ENCODE measurements at places on chromosomes 7 and 10.

- DNase-seq, result no peak
Measured at GRCh38 chr10:118950190-118950680, 79.3 kb upstream of the NANOS1 start.

DNA sequence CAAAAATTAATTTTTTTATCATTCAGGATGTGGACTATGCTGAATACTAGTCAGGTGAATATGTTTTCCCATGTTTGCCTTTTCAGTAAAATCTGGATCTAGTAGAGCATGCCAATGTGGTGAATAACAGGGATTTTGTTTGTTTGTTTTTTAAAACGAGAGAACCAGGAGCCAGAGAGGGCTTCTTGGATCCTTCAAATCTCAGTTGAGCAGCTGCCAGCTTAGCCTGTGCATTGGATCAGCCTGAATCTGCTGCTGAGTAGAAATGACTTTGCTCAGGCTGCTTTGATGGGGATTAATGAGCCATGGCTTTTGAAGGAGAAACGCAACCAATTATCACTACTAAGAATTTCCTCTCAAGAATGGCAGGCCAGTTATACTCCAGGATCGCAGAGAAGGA, 493.8 kb downstream of the ARL4A start:
- DNase-seq, result peak; percentile 81

DNA sequence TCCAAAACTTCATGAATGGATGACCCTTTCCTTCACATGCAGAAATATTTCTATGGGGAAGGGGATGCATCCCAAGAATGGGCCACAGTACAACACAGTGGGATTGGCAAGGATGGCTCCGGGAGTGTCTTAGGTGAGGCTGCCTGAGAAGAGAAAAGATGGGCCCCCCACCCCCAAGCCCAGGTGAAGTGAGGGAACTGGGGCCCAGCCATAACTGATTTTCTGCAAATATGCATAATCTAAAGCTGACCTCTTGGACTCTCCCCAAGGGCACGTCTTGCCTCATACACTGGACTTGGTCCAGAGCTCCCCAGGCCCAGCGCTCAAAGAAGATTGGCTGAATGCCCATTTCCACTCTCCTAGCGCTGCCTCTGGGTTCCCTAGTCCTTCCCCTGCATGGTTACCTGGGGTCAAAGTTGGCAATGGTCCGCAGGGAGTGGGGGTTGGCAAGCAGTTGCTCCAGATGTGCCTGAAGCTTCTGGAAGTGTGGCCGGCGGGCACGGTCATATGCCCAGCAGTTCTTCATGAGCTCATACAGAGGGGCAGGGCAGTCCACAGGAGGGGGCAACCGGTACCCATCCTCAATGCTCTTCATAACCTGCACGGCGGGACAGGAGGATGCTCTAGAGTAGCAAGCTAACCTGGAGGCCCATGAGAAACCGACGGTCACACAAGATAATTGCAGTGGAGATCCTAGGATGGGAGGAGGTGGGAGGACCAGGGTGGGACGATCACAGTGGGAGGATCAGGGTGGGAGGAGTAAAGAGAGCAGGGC, 12.3 kb downstream of the ZYX start:
- DNase-seq, result no peak

DNA sequence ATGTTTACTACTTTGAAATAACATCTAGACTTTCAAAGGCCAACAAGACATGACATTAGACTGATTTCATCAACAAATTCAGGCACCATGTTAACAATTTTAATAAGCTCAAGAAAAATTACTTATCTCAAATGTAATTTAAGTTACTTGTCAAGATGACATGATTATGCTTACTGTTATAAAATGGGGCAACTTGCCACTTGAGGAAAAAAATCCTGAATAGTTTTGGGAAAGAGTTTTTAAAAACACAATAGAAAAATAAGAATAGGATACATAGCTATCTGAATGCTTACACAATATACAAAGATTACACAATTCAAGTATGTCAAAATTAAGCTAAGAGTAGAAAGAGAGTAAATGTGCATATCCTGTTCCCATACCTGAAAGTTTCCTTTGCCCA, 85.4 kb downstream of the RNF32 start:
- no peak for DNase-seq

- no peak for DNase-seq
Measured at GRCh38 chr7:375901-376305, 85.9 kb downstream of the FOXL3 start.

- peak; percentile 93 for DNase-seq
Measured at GRCh38 chr7:83096065-83096580, 66.6 kb downstream of the PCLO start.

GRCh38 chr10:49414496-49414895, 18.6 kb upstream of the DRGX start:
- DNase-seq, result no peak

DNA sequence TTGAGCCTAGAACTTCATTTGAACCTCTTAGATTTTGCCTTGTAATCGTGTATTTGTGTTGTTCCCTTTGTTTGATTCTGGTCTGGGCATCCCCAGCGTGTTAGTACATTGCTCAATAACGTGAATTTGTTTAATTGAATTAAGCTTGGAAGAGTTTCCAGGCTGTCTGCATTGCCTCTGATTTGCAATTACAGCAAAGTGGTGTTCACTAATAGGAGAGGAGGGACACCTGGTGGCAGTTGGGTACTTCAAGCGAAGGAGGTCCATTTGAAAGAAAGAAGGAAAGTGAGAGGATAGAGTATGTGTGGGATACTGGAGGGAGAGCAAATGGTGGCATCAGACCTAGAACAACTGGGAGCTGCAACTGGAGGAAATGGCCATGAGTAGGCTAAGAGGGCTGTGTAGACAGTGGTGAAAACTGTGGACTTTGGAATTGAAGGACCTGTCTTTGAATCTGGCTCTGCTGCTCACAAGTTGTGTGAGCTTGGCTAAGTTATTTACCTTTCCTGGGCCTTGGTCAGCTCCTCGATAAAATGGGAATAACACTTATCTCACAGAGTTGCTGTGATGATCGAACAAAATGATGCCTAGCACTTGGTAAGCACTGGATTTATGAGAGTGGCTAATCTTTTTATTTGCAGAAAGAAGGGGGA, 15.1 kb downstream of the LSMEM1 start:
- DNase-seq, result peak; percentile 56

- DNase-seq, result no peak
Measured at GRCh38 chr10:49349390-49349789, 46.5 kb downstream of the DRGX start.

DNA sequence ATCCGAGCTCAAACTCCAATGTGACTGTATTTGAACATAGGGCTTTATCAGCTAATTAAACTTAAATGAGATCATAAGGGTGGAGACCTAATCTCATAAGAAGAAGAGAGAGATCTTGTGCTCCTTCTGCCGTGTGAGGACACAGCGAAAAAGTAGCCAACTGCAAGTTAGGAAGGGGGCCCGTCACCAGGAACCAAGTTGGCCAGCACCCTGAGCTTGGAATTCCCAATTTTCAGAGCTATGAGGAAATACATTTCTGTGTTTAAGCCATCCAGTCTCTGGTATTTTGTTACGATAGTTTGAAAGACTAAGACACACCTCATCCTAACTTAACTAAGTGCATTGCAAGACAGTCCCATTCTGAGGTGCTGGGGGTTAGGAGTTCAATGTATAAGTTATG, 14.1 kb upstream of the WDR86 start:
- no peak for DNase-seq

GRCh38 chr10:113453351-113453750, 99.5 kb upstream of the HABP2 start:
- DNase-seq, result peak; percentile 99

GRCh38 chr7:132713893-132714292, 137.6 kb upstream of the PLXNA4 start:
- DNase-seq, result no peak

DNA sequence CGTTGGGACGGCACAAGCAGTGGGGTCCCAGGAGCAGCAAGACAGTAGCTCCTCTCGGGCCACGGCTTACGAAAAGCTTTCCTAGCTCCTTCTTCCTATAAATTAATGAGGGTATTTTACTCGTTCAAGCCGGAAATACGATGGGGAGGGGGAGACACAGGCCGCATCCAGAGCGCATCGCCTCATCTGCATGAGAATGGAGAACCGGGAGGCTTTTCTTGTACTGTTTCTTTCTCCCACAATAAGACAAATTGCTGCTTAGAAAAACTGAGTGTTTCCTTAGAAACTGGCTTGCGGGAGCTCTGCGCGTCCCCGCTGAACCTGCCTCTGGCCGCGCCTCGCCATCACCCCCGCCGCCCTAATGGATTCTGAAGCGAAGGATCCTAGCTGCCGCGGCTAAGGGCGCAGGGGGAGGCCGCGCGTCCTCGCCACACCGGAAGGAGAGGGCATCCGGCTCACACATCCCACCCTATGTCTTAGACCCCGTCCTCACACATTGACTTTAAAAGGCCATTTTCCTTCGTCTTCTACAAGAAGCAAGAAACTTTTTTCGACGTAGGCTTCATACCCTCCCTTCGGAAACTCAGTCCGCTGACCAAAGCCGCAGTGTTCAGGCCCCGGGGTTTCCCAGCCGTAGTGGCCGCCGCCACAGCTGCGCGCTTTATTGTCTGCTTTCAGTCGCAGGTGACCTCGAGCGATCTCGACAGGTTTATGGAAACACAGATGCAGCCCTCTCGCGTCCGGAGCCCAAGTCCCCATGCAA, 8.8 kb downstream of the NXPH1 start:
- DNase-seq, result no peak

DNA sequence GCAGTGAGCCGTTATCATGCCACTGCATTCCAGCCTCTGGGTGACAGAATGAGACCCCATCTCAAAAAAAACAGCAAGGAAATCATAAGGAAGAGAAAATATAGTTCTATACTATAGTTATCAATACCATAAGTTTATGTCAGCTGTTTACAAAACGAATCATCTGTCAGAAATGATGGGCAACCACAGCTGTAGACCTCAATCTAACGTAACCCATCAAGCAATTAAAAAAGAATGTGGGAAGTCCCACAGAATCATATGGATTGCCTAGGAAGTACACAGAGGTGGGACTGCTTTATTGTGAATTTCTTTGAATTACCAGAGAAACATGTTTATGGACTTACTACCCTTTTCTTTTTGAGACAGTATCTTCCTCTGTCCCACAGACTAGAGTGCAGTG, 6.9 kb downstream of the NRBF2 start:
- DNase-seq, result no peak

DNA sequence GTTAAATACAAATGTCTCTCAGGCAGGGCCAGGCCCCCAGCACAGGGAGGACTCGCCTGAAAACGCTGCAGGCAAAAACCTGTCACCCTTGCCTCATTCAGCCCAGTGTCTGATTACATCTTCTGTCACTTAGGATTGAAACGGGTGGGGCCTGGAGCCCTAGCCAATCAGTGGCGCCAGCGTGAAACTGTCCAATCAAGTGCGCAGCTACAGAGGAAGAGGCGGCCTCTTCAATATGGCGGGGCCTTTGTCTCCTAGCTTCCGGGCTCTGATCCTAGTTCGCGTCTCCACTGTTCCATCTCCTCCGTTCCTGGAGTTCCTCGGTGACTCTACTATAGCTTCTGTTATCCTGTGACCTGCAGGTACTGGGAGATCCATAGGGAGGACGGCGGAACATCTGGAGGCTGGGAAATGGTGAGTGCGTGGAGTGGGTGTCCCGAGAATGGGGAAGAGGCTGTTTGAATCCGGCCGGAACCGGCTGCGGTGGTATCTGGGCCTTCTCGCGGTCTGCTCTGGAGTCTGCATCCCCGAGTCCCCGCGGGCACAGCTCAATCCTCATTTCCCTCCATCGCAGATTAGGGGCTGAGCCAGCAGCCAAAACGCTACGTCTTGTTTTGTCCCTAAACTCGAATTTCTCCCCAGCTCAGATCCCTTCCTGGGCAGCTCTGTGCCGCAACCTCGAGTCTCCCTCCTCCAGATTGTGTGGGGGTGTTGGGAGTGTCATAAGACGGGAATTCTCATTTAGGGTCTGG, at the start of gene ZNF736:
Gene ZNF736, plus strand, starts transcription at position 222 of the 752 bp plus-strand sequence. Its CDS starts 190 bp downstream, at position 412.
- peak; percentile 81 for DNase-seq

GRCh38 chr7:37642028-37642540, 41.5 kb upstream of the GPR141 start:
- no peak for DNase-seq

- DNase-seq, result no peak
Measured at GRCh38 chr7:20206104-20206896, 10.9 kb downstream of the MACC1 start.

- DNase-seq, result no peak
Measured at GRCh38 chr7:55275291-55276200, 89.6 kb upstream of the LANCL2 start.

DNA sequence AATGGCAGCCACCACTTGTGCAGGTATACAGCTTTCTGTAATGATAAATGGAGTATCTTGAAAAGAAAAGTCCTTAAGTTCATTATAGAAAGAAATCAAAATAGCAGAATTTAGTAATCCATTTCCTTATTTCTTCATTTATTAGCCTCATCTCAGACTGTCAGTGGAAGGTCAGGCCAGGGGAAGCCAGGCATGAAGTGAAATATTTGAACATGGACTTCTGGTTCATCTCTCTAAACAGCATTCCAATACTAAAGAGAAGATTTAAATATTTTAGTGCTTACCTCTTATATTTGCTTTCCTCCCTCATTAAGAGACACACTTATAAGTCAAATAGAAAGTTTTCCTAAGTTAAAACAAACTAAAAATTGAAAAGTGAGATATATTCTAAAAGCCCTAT, 26.8 kb downstream of the TRDMT1 start:
- no peak for DNase-seq

DNA sequence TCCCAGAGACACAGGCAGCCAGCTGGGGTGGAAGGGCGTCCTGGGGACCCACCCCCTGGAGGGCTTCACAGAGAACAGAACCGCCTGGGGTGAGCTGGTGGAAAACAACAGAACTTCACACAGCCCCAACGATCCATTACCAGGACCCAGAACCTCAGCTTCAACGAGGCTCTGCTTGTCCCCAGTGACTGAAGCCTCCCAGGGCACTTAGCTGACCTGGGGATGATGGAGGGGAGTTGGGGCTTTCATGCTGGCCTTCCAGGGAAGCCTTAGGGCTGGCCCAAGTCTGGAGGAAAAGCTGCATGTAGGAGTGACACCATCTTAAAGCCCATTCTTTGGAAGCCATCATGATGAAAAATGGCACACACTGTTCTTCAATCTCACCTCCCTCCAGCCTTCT, 300.2 kb downstream of the WDR37 start:
- DNase-seq, result no peak

DNA sequence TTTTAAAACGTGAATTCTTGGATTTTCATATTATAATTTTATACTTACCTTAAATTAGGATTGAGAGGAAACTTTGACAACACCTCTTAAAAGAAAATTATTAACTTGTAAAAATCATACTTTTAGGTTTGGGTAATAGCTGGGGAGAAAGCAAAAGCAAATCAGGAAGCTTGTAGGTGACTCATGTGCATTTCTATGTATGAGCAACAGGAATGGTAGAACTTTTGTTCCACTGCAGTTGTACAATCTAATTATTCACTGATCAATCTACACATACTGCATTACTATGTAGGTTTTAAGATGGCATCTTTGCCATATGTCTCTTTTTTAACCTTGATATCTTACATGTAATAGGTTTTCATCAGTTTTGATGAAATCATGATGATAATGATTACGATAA, 223.2 kb downstream of the PRKG1 start:
- no peak for DNase-seq
